ENCODE measurements at places on chromosomes 1 and 21.

- no peak for DNase-seq
These were observed 46.4 kb upstream of the TRABD2B start for GRCh38 chr1:48043622-48044021.

DNA sequence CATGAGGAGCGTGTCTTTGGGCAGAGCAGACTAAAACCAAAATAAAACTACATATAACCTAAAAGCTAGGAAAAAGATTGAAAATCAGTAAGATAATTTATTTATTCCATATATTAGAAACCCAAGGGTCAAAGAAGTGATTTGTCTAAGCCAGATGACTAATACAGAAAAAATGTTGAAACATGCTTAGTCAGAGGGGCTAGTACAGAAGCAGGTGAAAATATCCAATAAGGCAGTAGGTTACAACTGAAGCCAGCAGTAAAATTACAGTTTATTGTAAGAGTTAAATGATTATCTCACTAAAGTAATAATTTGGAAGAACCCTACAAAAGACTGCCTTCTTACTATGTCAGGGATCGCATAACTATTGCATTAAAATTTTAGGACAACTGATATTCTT is 1190.9 kb upstream of the PRMT6 start:
- no peak for DNase-seq

DNA sequence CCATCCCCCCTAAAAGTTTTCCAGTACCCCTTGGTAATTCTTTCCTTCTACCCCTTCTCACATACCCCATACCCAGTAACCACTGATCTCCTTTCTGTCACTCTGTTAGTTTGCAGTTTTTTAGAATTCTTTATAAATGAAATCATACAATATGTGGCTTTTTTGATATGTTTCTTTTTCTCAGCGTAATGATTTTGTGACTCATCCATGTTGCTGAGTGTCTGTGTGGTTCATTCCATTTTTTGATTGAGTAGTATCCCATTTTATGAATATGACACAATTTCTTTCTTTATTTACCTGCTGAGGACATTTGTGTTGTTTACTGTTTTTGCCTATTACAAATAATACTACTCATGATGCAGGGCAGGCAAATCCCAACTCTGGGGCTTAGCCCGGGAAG is 1605.3 kb downstream of the BRINP3 start:
- DNase-seq = no peak

GRCh38 chr1:71087713-71088112 is 6.9 kb upstream of the ZRANB2 start:
- no peak for DNase-seq

DNA sequence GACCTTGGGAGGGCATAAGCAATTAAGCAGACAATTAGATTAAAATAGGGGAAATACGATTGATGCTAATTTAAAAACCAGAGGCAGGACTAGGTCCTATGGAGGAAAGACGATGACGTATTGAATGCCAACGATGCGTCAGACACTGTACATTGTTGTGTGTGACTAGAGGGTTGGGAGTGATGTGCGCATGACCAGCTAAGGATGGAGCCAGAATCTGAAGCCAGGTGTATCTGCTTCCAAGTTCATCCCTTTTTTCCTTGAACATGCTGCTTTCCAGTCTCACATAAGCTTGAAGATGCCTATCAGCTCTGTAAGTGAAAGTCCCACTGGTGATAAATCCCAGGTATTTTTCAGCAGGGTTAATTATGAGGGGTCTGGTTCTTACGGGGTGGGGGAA is 576.2 kb downstream of the MATN1 start:
- no peak for DNase-seq

DNA sequence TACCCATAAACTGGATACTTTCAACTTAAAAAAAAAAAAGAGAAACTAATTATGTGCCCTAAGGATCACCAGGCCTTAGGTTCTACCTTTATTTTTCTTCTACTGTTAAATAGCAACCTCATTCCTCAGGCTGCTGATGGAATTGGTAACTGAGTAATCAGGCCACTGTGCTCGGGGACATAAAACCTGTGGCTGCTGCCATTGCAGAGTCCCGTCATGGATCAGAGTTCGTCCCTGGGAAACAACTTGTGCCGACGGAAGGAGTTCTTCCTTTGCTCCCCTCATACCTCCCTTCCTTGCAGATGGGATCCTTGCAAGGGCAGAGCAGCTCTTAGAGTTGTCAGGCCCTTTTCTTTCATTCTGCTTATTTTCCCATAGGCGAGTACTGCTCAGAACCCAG is 123.6 kb downstream of the PBX1 start:
- no peak for DNase-seq

GRCh38 chr1:172408958-172409357 is 11.5 kb upstream of the C1orf105 start:
- no peak for DNase-seq

- no peak for DNase-seq
These were observed 60.1 kb downstream of the KCNAB2 start for GRCh38 chr1:6105763-6106162.

GRCh38 chr1:101025283-101025656 is 314 bp downstream of the DPH5 start:
- DNase-seq = no peak

DNA sequence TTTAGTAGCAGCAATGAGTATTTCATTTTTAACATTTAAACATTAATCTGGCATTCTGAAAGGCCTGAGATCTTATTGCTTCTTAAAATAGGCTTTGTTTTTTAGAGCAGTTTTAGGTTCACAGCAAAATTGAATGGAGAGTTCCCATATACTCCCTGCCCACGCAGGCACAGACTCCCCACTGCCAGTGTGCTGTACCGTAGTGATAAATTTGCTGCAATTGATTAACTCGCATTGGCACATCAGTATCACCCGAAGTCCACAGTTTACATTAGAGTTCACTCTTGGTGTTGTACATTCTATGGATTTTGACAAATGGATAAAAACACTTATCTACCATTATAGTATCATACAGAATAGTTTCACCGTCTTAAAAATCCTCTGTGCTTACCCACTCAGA is 71.8 kb upstream of the ERRFI1 start:
- DNase-seq = no peak

- DNase-seq = no peak
These were observed 132.7 kb upstream of the SERTAD4 start for GRCh38 chr1:210099921-210100320.

DNA sequence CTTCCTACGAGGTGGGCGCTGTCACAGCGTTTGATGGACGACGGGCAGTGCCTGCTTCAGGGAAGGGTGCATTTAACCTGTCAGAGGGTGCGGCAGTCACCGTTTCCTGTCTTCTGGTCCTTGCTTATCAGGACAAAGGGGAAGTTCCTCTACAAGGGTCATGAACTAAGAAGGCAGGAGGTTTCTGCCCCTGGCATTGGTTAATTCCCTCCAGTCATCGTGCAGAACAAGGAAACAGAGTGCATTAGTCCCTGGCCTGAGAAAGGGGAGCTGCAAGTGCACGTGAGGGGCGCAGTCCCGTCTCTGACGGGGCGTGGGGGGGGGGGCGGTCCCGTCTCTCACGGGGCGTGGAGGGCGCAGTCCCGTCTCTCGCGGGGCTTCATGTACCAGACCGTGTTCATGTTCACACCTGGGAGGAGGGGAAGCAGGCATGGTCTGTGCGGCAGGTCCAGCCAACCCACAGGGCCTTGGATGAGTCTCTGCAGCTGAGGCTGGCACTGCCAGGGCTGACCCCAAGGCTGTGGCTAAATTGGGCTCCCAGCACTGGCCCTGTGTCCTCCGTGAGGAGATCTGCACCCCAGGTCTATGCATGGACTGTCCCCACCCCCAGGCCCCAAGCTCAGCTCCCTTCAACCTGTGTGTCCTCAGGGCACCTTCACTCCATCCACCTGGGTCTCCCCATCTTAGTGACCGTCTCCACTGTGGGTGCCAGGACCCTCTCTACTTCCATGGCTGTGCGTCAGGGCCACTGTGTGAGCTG is 89.2 kb upstream of the COL6A1 start:
- DNase-seq = no peak

GRCh38 chr1:32894019-32894600 is 7.1 kb downstream of the TMEM54 start:
- no peak for DNase-seq

GRCh38 chr1:14970115-14970798 is 183.3 kb upstream of the TMEM51 start:
- no peak for DNase-seq

GRCh38 chr1:175274368-175274767 is 81.8 kb upstream of the KIAA0040 start:
- peak; percentile 18 for DNase-seq

DNA sequence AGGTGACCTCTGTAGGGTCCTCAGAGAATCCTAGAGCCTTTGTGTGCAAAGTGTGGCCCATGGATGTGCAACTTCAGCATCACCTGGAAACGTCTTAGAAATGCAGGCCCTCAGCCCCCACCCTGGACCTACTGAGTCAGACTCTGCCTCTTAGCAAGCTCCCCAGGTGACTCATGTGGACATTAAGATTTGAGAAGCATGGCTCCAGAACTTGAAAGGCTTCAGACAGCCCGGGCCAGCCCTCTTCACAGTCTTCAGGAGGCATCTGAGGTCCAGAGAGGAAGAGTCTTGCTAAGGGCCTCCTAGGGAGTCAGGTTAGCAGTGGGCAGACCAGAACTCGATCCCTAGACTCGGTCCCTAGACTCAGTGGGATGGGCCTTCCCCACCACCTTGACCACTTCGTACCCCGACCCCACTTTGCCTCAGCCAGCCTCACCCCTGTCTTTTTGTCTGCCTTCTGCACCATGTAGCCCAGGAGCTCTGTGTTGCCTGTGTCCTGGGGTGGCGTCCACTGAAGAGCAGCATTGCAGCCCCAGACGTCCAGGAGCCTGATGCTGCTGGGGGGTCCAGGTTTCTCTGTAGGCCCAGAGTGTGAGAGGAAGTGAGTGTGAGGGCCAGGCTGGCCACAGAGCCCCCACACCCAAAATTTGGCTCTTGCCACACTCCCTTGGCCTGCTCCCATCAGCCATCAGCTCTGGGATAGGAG is 4.8 kb downstream of the MYBPH start:
- DNase-seq = peak; percentile 5

GRCh38 chr1:43774359-43774758 is 67.0 kb downstream of the ST3GAL3 start:
- DNase-seq = no peak

- DNase-seq = no peak
These were observed 96.9 kb downstream of the LPAR3 start for GRCh38 chr1:84795966-84796600.

DNA sequence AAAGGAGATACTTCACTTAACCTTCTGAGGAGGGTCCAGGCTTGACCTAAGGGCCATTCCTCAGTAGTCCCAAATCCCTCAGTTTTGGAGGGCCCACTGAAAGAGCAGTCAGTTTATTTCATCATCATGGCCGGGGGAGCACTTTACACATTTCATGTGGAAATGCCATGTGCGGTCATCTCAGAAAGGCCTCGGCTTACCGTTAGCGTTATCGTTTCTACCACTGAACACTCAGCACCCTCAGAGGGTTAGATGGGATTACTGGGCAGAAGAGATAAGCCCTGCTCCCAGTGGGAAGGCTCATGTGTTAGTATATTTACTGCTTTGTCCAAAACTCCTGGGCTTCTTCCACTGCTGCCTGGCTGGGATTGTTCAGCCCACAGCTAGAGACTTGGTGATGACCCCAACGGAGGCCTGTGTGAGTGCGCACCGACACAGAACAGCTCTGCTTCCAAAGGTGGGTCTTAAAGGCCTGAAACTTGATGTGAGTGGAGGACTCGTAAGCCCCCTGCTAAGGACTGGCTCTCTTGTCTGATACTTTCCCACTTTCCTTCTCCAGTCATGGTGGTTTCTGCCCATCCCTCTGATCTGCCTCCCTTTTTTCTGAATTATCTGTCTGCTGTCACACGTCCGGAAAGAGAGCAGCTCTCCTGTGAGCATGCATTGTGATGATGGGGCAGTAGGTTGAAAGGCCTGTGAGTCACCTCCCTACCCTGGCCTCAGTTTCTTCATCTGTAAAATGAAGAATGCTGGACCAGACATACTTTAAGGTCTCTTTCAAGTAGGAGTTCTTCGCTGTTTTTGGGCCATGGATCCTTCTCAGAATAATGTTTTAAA is 284.5 kb downstream of the ASTN1 start:
- no peak for DNase-seq

DNA sequence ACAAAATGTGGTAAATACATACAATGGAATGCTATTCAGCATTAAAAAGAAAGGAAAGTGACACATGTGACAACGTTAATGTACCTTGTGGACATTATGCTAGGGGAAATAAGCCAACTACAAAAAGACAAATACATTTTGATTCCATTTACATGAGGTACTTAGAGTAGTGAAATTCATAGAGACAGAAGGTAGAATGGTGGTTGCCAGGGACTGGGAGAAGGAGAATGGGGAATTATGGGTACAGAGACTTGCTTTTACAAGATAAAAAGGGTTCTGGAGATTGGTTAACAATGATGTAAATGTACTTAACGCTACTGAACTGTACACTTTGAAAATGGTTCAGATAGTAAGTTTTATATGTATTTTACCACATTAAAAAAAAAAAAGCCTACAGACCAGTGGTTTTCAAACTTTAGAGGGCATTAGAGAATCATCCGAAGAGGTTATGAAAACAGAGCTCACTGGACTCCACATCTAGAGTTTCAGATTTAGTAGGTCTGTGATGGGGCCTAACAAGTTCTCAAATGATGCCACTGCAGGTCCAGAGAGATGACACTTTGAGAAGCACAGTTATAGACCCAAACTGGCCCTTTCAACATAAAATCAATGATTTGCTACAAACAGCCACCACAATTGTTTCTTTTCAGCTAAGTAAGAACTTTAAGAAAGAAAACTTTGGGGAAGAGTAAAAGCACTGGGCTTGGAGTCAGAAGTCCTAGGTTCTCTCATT is 9.6 kb upstream of the ADCY10 start:
- DNase-seq = no peak

DNA sequence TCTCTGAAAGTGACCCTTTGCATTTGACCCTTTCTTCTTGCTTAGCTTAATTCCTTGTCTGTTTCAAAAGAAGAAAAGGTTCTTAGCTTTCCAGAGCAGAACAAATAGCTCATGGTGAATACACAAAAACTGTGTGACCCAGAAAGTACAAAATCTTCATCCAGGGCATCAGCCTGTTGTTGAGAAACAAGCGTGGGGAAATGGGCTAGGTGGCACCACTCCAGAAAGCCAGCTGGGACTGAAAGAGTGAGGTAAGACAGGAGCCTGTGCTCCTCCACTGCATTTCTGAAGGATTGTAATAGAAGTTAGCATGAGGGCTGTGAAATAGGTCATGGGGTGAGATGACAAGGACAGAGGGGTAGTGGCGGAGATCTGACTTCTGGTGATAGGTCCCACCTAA is 45.8 kb downstream of the CYP2J2 start:
- DNase-seq = no peak

DNA sequence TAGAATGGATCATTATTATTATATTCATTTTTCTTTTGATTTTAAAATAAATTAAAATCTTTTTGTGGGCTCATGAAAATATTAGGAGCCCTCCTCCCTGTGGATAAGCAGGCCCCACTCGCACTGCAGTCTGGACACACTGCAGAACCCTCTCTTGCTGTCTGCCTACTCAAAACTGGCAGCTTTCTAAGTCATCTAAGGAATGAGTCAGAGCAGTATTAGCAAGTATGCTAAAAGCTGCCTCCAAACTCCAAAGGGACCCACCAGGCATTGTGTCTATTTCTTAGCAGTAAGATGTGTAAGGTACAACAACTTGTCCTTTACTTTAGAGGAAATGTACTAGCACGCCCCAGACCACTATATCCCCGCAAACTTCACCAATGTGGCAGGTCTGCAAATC is 108.8 kb downstream of the SYF2 start:
- no peak for DNase-seq
